Islet precursor cell (in vitro differentiated cells): ENCODE measurements at places on chromosomes 7 and 10.
A peak's percentile ranks its signal among the peaks of the same experiment; 100 is the strongest.

- DNase-seq = peak; percentile 82
These were observed 52.6 kb upstream of the BET1 start for GRCh38 chr7:94056796-94057207.

DNA sequence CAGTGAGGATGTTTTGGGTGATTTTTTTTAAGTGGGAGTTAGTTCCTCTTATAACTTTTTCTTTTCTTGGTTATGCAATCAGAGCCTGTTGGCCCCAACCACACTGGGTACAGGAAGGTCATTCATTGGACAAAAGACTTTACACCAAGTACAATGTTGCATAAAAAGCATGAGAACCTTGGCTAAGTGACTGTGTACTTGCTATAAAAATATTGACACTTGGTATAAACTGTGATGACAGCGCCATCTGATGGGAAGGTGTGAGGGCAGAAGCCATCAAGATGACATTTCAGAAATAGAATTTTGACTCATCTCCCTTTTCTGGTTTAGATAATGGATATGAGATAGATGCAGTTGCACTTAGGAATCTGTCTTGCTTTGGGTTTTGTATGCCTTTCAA, 126.4 kb upstream of the CCDC6 start:
- no peak for DNase-seq

DNA sequence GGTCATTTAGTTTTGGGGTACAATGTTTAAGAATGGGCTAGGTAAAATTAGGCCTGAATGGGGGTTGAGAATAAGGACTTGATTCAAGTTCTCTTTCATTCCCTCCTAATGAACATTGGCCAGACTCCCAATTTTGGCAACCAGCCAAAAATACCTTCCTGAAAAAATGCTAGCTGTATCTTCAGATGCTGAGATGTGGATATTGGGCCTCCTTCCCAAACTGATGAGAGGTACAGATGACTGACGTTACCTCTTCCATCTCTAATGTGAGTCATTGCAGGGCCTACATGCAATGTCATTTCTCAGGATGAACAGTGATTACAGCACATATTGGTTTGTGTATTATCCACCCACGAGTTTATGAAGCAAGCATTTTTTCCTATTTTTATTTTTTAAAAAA, 151.6 kb downstream of the SND1 start:
- DNase-seq = no peak

DNA sequence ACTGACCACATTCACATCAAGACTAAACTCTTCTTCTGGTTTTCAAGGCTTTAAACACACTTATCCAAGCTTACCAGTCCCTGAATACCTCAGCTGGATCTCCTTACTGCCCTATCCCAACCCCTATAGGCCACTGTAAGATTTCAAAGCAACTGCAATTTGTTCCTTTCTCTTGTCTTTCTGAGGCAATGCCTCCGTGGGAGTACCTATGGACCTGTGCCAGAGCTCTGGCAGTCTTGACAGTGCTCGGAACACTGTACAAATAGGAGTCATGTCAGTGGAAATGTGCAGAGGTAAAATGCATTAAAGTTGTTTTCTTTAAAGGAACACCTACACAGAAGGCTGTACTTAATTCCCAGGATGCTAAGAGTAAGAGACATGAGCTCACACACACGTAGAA, 124.7 kb downstream of the CNOT4 start:
- no peak for DNase-seq

GRCh38 chr10:108836362-108836761, 1086.9 kb downstream of the XPNPEP1 start:
- DNase-seq = no peak

DNA sequence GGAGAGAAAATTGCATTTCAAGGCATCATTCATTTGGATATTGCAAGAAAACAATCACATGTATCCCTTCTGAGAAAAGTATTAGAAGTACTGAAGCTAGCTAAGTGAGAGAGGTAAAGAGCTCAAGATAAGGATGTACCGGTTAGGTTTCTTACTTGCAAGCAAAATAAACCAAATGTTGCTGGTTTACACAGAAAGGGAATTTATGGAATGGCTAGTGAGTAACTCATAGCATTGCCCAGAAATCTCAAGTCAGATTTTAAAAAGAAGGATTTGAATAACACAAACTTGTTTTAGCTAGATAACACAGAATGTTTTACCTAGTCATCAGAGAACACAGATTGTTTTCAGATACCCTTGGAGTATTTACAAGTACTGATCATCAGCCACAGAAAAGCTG, 30.6 kb downstream of the KLHL7 start:
- DNase-seq = no peak

DNA sequence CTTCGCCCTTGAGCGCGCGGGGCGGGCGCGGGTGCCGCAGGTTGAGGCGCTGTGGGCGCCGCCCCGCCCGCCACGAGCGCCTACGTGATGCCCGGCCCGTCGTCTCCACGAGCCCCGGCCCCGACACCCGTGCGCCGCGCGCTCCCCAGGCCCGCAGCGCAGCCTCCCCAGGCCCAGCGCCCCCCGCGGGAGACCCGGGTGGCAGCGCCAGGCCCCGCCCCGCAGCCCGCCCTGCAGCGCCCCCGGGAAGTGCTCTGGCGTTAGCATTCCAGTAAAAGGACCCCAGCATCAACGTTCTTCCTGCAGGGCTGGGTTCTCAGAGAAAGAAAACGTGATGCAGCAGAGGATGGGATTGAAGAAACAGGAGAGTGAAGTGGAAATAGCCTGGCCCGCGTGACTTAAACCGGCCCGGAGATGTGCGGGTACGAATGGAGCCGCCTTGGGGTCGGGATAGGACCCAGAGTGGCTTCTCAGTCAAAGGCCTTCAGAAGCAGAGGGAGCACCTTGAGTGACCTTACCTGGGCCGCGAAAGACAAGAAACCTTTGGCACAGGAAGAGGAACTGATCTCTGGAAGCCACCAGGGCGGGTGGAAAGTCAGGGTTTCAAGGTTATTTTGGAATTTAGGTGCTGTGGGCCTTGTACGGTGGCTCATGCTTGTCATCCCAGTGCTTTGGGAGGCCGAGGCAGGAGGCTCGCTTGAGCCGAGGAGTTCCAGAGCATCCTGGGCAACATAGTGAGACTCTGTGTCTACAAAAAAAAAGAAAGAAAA, 1.8 kb downstream of the PFKP start:
- no peak for DNase-seq
